Vagina (tissue), 2 donors: ENCODE measurements at places on chromosomes 6 and 20.

GRCh38 chr6:16700202-16700915 lies 60.9 kb downstream of the ATXN1 start:
- no peak for DNase-seq

GRCh38 chr6:36724514-36725390 lies 27.1 kb downstream of the RAB44 start:
- no peak for DNase-seq

DNA sequence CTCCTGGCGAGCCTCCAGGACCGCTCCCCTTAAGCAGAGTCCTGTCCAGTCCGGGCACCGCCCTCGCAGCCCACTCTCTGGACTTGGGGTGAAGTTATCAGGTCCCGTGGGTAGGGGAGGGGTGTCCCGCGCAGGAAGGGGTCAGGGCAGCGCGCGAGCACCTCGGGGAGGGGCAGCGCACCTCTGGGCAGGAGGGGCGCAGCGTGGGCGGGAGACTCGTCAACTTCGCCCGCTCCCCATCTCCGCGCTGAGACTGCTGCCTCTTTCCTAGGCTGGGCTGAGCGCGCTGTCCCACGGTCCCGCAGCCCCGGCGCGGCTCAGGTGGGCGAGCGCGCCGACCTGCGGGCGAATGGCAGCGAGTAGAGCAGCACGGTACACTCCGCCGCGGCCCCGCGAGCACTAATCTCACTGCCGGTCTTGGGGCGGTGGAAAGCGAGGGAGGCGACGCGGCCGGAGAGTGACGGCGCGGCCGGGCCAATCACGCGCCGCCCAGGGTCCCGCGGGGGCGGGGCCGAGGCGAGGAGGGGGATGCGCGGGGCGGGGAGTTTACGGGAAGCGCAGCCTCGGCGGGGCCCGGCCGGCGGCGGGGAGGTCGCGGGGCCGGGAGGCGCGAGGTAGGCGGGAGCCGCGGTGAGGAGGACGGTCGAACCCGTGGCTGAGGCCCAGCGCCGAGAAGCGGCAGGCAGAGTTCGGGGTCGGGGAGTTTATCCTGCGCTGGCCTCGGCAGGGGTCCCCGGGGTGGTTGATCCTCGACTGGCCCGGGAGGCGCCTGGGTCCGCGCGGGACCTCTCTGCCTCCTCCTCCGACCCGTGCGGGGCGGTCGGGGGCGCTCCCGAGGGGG lies at the start of gene MAN1A1:
Gene MAN1A1 (minus strand): TSS at position 401 of the 841 bp plus-strand sequence. CDS start 696 bp downstream, outside the sequence.
- DNase-seq = no peak

DNA sequence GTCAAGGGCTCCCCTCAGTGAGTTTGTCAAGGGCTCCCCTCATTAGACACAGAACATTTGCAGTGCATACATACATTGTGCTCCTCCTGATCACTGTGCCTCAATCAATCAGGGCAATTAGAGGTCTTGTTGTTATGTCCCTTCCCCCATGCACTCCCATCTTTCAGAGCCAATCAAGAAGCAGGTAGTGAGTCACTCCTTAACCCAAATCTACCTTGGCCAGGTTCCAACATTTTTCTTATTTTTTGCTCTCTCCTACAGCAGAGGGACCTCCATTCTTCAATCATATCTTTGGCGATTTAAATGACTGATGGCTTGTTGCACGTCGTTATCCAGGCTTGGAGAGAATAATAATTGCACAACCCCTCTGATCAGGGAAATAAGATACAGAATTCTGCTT lies 409.9 kb upstream of the SPTLC3 start:
- DNase-seq = no peak

GRCh38 chr6:54243699-54244098 lies 64.5 kb upstream of the TINAG start:
- DNase-seq = no peak

GRCh38 chr6:85685713-85686112 lies 43.0 kb upstream of the SYNCRIP start:
- DNase-seq = no peak

GRCh38 chr20:24771542-24772061 lies 177.5 kb upstream of the CST7 start:
- DNase-seq = no peak

GRCh38 chr6:28068067-28068466 lies 12.3 kb upstream of the ZNF165 start:
- no peak for DNase-seq

- no peak for DNase-seq
Observed at GRCh38 chr20:4944518-4945313, 56.6 kb downstream of the SLC23A2 start.

DNA sequence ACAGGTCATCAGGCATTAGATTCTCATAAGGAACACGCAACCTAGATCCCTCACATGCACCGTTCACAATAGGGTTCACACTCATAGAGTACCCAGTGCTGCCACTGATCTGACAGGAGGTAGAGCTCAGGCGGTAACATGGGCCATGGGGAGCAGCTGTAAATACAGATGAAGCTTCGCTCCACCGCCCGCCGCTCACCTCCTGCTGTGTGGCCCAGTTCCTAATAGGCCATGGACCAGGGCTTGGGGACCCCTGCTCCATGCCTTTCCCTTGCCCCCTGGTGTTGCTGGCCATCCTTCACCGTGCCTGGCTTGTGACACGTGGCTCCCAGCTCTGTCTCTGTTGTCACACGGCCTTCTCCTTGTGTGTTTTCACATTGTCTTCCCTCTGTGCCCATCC lies 171.1 kb upstream of the JARID2 start:
- DNase-seq = no peak

- DNase-seq = no peak
Observed at GRCh38 chr20:34337982-34338726, 24.9 kb upstream of the ITCH start.

- no peak for DNase-seq
Observed at GRCh38 chr20:1437235-1437904, 29.3 kb downstream of the NSFL1C start.

DNA sequence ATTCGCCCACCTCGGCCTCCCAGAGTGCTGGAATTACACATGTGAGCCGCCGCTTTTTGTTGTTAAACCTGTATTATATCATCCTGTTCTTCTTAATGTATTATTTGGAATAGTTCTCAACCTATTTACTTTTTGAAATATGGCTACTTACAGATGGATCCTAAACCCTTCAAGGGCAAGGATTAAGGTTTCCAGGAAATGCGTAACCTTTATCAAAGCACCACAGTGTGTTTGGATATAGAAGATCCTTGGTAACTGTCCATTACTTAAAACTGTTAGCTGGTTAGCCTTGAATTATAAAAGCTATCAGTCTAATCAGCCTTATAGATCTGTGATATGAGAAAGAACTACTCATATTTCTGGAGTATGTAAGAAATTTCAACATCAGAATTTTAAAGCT lies 12.3 kb upstream of the RPN2 start:
- no peak for DNase-seq

DNA sequence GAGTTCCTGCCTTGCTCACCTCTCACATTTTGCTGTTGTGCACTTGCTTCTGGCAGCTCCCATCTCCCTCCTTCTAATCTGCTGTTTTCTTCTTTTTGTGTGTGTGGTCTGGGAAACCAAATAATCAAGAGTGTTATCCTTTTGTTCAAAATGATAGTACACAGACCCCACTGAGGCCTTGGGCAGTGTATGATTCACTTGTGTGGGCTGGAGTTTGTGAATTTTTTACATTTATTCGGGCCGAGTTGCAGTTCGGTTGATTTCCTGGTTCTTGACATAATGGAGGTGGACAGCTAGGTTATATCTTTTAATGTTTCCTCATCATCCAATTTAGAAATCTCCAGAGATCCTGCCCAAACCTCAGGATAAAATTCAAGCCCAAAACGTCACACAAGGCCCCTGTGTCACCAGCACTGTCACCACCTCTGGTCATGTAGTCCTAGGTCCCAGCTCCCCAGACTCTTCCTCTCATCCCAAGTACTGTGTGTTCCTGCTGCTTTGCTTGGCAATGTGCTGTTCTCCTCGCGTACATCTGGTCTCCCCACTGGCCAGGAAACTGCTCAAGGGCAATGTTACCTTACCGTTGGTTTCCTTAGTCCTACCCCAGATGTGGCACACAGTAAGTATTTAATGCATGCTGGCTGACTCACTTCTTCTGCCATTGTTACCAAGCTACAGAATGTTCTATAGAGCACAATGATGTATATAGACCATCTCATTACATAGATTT lies 55.7 kb upstream of the PHACTR2 start:
- DNase-seq = no peak

GRCh38 chr6:157998707-157999167 lies 17.1 kb downstream of the SYNJ2 start:
- no peak for DNase-seq

DNA sequence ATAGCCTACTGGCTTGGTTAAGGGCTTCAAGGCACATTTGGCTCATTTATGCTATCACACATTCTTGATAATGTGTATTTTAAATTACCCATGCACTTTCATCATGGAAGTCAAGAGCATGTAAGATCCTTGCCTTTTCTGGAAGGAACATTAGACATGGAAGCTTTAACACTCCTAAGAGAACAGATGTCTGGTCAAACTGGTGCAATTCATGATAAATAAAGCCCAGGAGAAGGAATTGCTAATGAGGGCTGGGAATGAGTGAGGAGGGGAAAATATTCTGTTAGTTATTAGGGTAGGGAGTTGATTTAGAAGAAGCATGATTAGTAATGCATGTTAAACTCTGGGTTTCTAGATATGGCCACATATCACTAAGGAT lies 688.6 kb upstream of the CITED2 start:
- no peak for DNase-seq

- no peak for DNase-seq
Observed at GRCh38 chr6:14149739-14150130, 32.2 kb downstream of the CD83 start.

DNA sequence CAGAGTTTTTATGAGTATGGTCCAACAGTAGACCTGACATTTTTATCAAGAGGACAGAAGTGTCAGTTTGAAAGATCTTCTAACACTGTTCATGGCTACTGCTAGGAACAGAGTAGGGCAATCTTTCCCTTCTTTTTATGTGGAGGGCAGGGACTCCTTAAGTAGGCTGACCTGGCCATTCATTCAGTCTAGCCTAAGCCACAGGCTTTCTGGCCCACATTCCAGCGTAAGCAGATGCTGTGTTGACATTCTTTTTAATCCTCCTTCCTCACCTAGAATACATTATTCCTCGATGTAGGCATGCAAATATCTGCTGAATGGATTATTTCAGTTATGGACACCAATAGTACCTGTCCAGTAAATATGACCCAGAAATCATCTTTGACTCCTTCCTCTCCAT lies 188.3 kb downstream of the ATXN1 start:
- DNase-seq = no peak

GRCh38 chr20:19799325-19799724 lies 41.3 kb downstream of the RIN2 start:
- no peak for DNase-seq

DNA sequence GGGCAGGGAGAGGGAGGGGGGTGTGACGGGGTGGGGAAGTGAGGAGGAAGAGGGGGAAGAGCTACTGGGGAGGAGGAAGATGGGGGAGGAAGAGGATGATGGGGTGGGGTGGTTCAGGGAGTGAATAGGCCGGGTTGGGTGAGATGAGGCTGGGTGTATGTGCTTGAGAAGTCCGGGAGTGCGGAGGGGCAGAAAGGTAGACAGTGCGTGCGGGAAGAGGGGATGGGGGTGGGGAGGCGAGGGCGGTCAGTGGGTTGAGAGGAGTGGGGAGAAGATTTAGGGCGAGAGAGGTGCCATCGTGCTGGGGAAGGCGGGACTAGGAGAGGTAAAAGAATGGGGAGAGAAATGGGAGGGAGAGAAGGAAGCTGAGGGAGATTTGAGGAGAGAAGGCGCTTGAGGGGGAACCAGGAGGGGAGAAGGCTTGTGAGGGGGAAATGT lies 30.9 kb upstream of the NOTCH4 start:
- DNase-seq = no peak

DNA sequence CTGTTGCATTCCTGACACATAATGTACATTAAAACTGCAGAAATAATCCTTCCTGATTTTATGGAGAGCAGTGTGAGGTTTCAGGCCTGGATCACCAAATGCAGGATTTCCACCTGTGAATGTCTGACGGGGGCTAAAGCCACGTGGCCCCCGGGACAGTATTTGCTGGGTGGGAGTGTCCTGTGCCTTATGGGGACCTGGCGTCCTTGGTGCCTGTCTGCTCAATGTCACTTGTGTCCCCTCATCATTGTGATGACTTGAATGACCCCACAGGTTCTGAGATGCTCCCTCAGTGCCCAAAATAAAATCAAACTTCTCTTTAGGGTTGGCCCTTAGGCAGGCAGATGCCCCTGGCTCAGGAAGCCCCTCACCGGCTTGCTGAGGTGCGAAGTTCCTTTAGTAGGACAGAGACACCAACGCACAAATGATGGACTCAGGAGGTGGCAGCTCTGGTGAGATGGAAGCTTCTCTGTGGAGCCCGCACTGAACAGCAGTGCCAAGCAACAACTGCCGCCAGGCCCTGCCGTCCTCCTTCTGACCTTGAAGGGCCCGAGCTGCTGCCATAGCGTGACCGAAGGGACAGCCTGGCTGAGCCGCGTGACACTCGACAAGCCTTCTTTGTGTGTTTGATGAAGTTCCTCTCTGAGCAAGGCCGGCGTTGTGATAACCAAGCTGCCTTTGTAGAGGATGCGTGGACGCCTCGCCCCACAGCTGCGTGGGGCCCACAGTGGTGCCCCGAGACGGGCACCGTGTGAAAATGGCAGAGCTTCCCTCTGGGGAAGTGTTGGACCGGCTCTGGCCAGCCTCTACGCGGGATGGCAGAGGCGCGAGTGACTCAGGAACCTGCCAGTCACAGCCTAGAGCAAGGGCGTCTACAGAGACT lies 30.9 kb downstream of the FRMD1 start:
- no peak for DNase-seq

DNA sequence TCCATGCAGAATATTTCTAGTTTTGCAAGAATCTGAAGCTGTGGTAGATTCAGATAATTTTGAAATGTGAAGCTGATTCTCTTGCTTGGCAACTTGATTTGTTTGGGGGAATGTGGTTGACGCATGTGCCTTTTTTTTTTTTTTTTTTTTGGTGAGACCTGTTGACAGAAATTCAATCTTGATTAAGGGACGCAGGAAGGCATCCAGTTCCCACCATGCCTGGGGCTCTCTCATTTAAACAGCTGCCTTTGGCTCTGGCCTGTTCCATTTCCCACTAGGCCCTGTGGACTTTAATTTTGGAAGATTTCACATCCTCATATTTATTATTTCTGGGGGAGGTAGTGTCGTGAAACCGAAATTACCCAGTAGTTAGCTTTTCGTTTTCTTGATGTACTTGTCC lies 8.6 kb downstream of the TPX2 start:
- DNase-seq = no peak

DNA sequence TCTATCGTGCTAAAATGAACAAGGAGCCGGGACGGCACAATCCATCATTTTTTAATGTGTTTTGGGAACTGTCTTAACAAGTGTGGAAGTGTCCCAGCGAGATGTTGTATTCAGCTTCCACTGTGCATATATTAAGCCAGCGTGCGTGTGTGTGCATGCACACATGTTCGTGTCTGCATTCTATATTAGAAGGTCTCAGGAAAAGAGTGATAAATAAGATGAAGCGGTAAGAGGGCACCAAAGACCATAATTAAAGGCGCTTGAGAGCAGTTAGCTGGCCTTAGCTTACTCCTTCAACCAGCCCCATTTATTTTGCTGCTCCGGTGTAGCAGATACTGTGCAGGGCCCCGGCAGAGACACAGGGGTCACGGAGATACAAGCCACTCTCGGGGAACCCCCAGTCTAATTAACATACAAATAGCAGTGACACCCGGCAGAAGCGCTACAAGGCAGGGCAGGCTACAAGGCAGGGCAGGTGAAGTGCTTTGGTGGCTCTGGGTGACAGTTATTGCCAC lies 206.5 kb upstream of the RREB1 start:
- no peak for DNase-seq
